ENCODE measurements at places on chromosomes 2 and 18.

- no peak for DNase-seq
These were observed 120.8 kb downstream of the GAREM1 start for GRCh38 chr18:32349728-32350395.

DNA sequence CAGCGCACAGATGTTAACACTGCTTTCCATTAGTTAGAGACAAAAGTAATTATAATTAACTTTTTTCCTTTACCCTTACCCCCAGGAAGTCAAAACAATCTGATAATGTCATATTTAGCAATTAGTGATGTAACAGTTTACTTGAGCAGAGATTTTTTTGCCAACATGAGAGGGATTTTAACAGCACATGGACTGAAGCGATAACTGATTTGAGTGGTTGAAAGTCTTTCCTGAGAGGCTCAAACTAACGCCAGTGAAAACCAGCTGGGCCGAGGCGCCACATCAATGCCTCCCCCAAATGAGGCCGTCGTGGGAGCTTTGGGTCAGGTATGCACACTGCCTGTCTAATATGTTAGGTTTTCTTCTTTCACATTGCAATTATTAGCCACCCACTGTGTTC is 469.9 kb upstream of the SMIM21 start:
- DNase-seq, result no peak

DNA sequence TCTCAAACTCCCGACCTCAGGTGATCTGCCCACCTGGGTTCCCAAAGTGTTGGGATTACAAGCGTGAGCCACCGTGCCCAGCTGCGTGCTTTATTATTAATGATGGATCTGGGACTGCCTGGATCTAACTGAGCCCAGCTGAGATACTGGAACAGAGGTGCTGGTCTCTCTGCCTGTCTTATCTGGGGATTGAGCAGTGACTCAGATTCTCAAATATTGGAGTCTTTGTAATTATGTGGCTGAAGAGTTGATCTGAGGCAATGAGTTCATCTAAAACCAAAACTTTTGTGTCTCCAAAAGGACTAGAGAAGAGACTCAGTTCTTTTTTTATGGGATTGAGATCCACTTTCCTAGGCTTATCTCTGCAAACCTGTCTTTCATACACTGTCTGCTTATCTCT is 16.3 kb downstream of the PLEKHB2 start:
- no peak for DNase-seq

DNA sequence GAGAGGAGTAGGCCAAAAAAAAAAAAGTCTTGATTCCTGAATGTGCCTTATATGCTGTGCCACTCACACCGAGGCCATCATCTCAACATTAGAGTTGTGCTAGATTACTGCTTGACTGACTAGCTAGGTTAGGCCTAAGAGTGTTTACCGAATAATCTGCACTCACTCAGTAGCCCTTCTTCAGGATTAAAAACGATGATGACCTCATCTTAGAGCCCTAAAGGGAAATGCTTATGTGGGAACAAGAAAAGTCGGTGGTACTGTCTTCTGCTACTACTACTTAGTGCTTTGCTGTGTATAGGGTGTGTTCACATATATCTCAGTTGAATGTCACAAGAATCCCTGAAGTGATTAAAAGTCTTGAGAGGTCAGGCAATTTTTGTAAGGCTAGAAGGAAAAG is 54.3 kb downstream of the THOC1 start:
- no peak for DNase-seq

- DNase-seq, result no peak
These were observed 277.3 kb downstream of the MBD2 start for GRCh38 chr18:53947092-53947640.

GRCh38 chr18:32244881-32245280 is 55.0 kb downstream of the MEP1B start:
- no peak for DNase-seq

DNA sequence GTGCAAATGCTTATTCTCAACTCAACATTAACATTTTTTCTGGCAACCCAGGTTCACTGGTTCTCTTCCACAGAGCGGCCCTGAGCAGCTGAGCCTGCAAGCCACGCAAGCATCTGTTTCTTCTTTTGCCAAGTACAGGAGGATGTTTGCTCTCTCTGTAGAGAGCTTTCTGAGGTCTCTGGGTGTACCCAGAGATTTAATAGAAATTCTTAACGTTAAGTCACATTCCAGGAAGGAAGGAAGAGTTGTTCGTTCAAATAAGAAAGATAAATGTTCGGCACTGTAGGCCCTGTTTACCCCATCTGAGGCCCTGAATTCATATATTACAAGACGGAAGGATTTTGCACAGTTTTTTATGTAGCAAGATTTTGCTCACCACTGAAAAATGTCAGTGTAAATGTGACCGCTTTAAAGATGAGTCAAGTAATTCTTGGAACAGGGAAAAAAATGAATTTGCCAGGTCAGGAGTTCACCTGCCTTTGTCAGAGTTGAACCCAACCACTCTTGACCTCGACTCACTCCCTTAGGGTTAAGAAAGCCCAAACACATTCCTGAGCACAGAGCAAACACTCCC is 30.1 kb downstream of the KCTD18 start:
- DNase-seq, result no peak

GRCh38 chr18:3450012-3450798 is at the start of gene TGIF1:
Gene TGIF1 (plus strand): TSS chr18:3450172. CDS start chr18:3450490, 318 bp downstream.
- DNase-seq, result no peak

All from GM12892 (cell line).